ENCODE measurements at places on chromosomes 12 and 14. TPM values are rescaled to one million over a fixed set of nuclear protein-coding genes. Genes with fewer than 3 reads are reported as not detected.

GRCh38 chr12:127538316-127538715 is 728.7 kb upstream of the TMEM132C start:
- no peaks in the 10 kb centered on the region for H3K27me3 ChIP-seq
- no peaks in the 10 kb centered on the region for H3K4me1 ChIP-seq
- DNase-seq, result no peak
- no peaks in the 10 kb centered on the region for H3K36me3 ChIP-seq

DNA sequence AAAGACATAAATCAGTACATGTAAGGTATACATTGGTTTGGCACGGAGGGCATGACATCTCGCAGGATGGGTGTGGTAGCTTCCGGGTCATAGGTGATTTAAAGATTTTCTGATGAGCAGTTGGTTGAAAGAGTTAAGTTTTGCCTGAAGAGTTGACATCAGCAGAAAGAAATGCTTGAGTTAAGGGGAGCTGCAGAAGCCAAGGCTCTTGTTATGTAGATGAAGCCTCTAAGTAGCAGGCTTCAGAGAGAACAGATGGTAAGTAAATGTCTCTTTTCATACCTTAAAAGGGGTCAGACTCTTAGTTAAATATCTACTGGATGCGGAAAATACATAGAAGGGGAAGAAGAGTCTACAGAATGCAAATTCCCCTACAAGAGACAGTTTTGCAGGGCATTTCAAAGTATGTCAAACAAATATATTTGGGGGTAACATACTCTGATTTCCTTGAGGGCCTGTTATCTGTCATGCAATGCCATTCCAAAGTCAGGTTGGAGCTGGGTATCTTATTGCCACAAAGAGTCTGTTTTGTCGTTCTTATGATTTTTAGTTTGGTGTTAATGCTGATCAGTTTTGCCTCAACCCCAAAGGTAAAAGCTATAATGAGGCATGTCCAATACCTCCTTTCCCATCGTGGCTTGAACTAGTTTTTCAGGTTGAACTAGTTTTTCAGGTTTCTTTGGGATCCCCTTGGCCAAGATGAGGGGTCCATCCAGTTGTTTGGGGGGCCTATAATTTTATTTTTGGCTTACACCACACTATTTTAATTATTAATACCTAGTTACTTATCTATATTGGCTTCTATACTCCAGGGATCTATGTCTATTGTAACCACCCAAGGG is 67.0 kb downstream of the PTHLH start:
- H3K27ac ChIP-seq, result no peak overlapping the region
- no peak overlapping the region for H3K4me3 ChIP-seq
- no peaks in the 10 kb centered on the region for H3K36me3 ChIP-seq
- H3K4me1 ChIP-seq, result no peaks in the 10 kb centered on the region
- peaks cover 6% of the 10 kb centered on the region for H3K27me3 ChIP-seq

- H3K27ac ChIP-seq, result no peak overlapping the region
- H3K27me3 ChIP-seq, result no peaks in the 10 kb centered on the region
- DNase-seq, result no peak
- peaks cover under 1% of the 10 kb centered on the region for H3K4me1 ChIP-seq
- H3K4me3 ChIP-seq, result no peak overlapping the region
- H3K36me3 ChIP-seq, result no peaks in the 10 kb centered on the region
Observed at GRCh38 chr12:122999196-122999946, 18.9 kb downstream of the ARL6IP4 start.

DNA sequence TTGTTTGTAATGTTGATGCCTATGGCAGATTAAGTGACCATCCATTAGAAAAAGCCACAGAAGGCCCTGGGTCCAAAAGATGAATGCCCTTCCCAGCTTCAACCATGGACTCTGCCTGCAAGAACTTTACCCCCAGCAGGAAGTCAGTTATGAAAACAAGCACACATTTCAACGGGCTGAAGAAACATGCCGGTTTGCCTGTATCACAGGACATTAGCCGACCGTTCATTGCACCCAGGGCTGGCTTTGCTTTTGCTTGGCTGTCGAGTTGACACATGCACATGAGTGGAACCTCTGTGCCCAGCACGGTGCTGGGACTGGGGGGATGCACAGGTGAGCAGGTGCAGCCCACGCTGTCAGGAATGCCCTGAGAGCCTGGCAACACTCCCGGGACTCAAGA is 1087.0 kb downstream of the BCL11B start:
- H3K27me3 ChIP-seq, result no peaks in the 10 kb centered on the region
- H3K4me3 ChIP-seq, result peak overlapping the region; percentile 41
- peak overlapping the region; percentile 87 for H3K27ac ChIP-seq
- peaks cover 93% of the 10 kb centered on the region for H3K4me1 ChIP-seq

- no peak overlapping the region for H3K4me3 ChIP-seq
- H3K27me3 ChIP-seq, result peaks cover 3% of the 10 kb centered on the region
- H3K4me1 ChIP-seq, result no peaks in the 10 kb centered on the region
Observed at GRCh38 chr12:56897844-56898361, 36.3 kb downstream of the SDR9C7 start.

DNA sequence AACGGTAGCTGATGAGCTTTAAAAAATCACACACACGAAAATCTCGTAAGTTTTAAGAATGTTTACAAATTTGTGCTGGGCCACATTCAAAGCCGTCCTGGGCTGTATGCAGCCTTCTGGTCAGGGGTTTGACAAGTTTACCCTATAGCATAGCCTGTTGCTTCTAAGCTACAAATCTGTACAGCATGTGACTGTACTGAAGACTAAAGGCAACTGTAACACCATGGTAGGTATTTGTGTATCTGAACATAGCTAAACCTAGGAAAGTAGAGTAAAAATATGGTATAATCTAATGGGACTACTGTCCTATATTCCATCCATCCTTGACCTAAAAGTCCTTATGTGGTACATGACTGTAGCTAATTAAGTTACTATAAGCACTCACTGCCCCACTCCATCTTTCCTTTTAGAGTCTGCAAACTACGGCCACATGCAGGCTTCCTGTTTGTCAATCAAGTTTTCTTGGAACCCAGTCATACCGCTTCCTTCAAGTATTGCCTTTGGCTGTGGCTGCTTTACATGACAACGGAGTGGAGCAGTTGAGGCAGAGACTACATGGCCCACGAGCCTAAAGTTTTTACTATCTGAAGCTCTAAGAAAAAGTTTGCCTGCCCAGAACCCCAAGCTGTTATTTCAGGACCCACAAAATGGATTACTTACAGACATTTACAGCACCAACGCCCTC is 18.5 kb downstream of the KRT7 start:
- H3K27me3 ChIP-seq, result peaks cover 26% of the 10 kb centered on the region
- peak; percentile 65 for DNase-seq
- H3K4me1 ChIP-seq, result peaks cover 80% of the 10 kb centered on the region
- peaks cover 25% of the 10 kb centered on the region for H3K36me3 ChIP-seq
- peak overlapping the region; percentile 51 for H3K4me3 ChIP-seq

DNA sequence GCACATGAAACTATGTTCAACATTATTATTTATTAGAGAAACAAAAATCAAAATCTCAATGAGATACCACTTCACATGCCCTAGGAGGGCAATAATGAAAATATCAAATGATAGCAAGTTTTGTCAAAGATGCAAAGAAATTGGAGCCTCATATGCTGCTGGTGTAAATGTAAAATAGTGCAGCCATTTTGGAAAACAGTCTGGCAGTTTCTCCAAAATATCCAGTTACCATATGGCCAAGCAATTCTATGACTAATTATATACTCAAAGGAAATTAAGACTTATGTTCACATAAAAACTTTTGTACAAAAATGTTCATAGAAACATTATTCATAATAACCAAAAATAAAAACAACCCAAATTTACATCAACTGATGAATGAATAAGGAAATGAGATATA is 313.6 kb upstream of the LMO3 start:
- no peaks in the 10 kb centered on the region for H3K36me3 ChIP-seq
- no peak overlapping the region for H3K4me3 ChIP-seq
- no peaks in the 10 kb centered on the region for H3K4me1 ChIP-seq

DNA sequence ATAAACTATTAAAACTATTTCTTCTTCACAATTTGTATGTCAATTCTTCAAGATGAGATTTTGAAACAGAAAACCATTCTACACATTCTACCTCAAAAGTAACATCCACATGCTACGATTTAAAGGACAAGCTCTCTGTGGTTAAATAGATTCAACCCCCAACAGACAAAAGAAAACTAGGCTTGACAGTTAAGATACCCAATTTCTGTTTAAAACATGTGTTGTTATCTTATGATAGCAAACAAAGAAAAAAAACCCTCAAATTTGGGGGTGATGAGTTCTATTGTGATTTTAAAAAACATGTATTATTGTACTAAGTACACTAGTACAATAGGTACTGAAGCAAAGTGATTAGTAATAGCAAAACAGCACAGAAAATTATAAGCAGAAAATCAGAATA is 33.8 kb downstream of the ATF7 start:
- no peak overlapping the region for H3K27ac ChIP-seq
- no peaks in the 10 kb centered on the region for H3K27me3 ChIP-seq
- no peaks in the 10 kb centered on the region for H3K36me3 ChIP-seq
- no peaks in the 10 kb centered on the region for H3K4me1 ChIP-seq
- DNase-seq, result no peak

DNA sequence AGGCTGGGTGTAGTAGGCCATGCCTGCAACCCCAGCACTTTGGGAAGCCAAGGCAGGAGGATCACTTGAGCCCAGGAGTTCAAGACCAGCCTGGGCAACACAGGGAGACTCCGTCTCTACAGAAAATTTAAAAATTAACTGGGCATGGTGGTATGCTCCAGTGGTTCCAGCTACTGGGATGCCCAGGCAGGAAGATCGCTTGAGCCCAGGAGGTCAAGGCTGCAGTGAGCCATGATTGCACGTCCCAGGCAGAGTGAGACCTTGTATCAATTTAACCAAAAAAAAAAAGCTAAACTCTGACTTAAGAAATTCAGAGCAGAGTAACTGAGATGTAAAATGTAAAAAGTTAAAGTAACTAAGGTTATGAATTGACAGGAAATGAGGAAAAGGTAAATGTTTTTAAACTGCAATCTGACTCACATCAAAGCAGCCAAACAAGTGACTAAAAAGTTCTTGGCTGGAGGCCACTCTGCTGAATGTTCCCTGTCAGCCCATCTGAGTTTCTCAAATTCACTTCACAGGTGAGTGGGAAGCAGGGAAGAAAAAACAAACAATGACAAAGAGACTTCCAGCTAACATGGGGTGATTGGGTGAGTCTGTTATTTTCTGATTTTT is 21.3 kb downstream of the PRKD1 start:
- no peak overlapping the region for H3K27ac ChIP-seq
- H3K36me3 ChIP-seq, result no peaks in the 10 kb centered on the region
- no peak for DNase-seq
- no peaks in the 10 kb centered on the region for H3K4me1 ChIP-seq

GRCh38 chr12:71840231-71840847 is 780 bp downstream of the TBC1D15 start:
- peak overlapping the region; percentile 95 for H3K4me3 ChIP-seq
- no peaks in the 10 kb centered on the region for H3K27me3 ChIP-seq
- H3K36me3 ChIP-seq, result peaks cover 12% of the 10 kb centered on the region
- DNase-seq, result peak; percentile 38
- H3K27ac ChIP-seq, result peak overlapping the region; percentile 98

DNA sequence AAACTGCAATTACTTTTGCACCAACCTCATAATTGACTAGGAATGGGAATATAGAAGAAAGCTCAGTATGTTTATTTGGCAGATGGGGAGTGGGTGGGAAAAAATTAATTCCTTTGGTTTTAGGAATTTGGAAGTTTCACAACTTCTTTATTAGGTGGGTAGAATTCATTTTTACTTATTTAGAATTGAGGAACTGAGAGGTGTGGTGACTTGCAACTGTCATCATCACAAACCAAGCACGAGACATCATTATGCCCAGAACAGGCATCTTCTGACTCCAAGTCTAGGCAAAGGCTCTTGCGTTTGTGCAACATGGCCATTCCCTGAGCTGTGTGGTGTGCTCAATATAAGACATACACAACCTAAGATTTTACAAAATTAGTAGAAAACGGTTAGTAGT is 380.0 kb downstream of the ATP23 start:
- no peaks in the 10 kb centered on the region for H3K4me1 ChIP-seq
- H3K4me3 ChIP-seq, result no peak overlapping the region
- H3K36me3 ChIP-seq, result no peaks in the 10 kb centered on the region
- no peak for DNase-seq
- H3K27ac ChIP-seq, result no peak overlapping the region
- no peaks in the 10 kb centered on the region for H3K27me3 ChIP-seq

DNA sequence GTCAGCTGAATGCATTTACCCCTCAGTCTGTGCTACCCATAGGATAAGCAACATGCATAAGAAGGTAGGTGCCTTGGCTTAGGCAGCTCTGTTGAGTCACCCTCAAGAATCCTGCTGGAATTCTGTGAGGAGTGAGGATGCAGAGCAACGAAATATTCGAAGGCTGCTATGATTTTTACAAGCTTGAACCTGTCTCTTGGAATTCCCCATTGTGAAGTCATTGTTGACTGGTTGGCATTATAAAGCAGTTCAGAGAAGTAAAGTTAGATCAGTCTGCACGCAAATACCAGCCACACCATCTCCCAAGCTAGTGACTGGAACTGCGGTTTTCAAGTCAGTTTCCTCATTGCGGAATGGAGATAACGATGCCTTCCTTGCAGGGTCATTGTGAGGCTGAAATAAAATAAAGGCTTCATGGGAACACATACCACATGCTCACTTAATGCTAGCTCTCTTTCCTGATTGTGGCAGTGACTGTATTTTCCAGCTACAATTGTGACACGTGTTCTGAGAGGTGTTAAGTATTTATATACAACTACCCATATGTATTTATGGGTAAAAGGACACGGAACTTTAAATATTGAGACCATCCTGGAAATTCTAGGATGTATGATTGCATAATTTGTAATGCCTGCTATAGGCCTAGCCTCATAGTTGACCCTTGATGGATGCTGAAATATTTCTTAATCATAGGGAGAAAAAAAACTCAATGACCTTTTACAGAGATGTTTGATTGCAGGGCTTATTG is 96.7 kb downstream of the ETV6 start:
- H3K4me1 ChIP-seq, result peaks cover 8% of the 10 kb centered on the region
- peaks cover 3% of the 10 kb centered on the region for H3K36me3 ChIP-seq
- H3K27me3 ChIP-seq, result no peaks in the 10 kb centered on the region
- no peak for DNase-seq
- no peak overlapping the region for H3K27ac ChIP-seq
- no peak overlapping the region for H3K4me3 ChIP-seq

DNA sequence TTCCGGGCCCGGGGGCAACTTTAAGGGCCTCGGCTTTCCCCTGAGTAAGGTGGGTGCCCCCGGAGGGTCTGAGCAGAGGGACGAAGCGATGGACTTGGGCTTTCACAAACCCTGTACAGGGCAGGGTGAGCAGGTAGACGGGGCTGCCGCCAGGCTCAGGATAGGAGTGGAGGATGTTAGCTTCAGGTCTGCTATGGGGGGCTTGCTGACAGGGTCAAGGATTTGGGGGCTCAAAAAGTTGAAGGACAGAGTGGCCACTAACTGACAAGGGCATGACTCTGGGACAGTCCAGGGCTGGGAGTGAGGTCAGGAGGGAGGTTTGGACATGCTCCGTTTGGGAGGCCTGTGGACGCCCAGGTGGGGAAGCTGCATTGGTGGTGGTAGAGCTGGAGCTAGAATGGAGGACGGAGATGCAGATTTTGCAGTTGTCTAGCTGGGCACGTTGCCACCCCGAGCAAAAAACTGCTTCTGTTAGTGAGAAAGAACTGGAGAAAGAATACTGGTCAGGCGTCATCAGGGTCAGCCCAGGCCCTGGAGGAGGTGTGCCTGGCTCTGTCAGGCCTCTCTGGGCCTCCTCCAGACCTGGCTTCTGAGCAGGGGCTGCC is 113.3 kb downstream of the ADGRD1 start:
- no peak overlapping the region for H3K27ac ChIP-seq
- no peak overlapping the region for H3K4me3 ChIP-seq
- peaks cover 9% of the 10 kb centered on the region for H3K27me3 ChIP-seq

The GLRX5 gene
- total RNA-seq, result 54.6 TPM

The COCH gene
- 2.3 TPM for total RNA-seq

The C1RL gene
- 21.5 TPM for total RNA-seq

The BICD1 gene
- 16.8 TPM for total RNA-seq

The RAD51B gene
- total RNA-seq, result 38.8 TPM

Data from activated CD8-positive, alpha-beta T cell treated with anti-CD3 and anti-CD28 coated beads, Interleukin-2, amount 10 ng/mL, durations not matched to agents 7 days and 5 days (primary cell).